ENCODE measurements at places on chromosomes 1 and 21.
A peak's percentile ranks its signal among the peaks of the same experiment; 100 is the strongest.

DNA sequence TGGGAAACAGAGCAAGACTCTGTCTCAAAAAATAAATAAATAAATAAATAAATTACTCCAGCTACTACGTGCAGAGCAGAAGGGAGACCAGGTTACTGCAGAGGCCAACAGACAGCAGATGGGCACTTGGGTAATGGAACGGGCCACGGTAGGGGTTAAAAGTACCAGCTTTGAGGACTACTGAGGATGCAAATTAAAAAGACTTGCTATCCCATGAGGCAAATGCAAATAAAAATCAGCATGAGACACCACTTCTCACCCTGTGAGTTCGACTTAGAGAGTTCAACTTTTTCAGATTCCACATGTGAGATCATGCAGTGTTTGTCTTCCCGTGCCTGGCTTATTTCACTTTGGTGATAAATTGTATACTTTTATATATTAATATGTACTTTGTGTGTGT lies 6.6 kb downstream of the SLC2A5 start:
- DNase-seq: no peak

GRCh38 chr1:153552335-153552734 lies 3.3 kb upstream of the S100A3 start:
- peak; percentile 82 for DNase-seq

DNA sequence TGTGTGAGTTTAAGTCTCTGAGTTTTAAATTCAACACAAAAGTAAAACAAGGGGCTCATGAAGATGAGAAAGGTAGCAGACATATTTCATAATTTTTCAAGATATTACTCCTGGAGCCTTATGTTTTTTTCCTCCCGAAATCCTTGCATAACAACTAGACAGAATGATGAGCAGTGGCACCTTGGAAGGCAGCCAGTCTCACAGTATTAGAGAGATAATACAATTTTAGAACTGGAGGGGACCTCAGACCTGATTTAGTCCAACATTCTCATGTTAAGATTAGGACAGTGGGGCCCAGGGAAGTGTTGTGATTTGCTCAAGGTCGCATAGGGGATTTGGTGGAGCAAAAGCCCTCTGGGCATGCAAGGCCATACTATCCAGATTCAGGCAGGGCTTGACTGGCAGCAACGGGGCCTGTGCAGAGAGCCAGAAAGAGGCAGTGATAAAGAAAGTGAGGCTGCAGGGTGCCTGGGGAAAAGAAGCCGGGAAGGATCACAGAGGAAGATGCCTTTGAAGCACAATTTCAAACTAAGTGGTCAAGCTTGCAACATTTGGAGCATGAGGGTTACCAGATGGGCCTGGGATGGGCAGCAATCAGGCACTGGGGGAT lies 31.4 kb upstream of the BCL9 start:
- no peak for DNase-seq

GRCh38 chr1:2833454-2834145 lies 32.1 kb upstream of the TTC34 start:
- no peak for DNase-seq

DNA sequence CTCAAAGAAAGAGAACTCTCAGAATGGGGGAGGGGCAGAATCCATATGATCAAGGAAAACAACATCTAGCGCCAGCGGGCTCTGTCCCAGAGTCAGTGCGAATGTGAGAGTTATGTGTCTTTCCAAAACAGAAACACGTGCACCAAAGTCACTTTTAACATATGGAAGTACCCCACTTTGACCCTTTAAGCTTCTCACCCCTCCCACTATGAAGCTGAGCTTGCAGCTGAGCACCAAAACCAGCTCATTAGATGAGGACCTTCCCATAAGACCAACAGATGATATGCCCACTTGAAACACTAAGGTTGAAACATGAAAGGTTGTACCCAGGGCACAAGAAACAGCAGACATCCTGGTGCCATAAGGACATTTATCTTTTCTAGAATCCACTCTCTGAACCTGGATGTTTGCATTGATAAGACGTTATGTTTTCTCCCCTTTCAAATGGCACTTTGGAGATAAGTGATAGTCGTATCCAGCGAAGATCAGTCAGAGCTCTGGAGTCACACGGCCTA lies 171.0 kb downstream of the TGFBR3 start:
- no peak for DNase-seq

- no peak for DNase-seq
Measured at GRCh38 chr1:226603022-226603857, 54.7 kb downstream of the STUM start.

- peak; percentile 65 for DNase-seq
Measured at GRCh38 chr1:62082456-62083363, 111.9 kb upstream of the L1TD1 start.

DNA sequence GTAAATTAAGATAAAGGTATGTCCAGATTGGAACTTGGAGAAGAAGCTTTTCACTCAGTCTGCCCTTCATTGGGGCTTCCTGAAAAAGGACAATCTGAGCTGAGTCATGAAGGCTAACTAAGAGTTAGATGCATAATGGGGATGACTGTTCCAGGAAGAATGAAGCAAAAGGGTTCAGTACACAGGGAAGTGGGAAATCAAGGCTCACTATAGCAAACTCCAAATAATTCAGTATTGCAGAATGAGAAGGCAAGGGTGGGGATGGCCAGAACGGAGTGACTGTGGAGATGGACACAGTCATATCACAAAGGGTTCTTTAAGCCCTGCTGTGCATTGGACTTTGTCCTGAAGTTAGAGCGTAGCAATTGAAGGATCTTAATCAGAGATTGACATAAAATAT lies 158.3 kb downstream of the FGGY start:
- DNase-seq: no peak

GRCh38 chr1:243343970-243344937 lies 88.4 kb downstream of the SDCCAG8 start:
- DNase-seq: peak; percentile 59

- no peak for DNase-seq
Measured at GRCh38 chr1:85440612-85441011, 24.3 kb downstream of the DDAH1 start.

- no peak for DNase-seq
Measured at GRCh38 chr1:14970799-14971141, 182.8 kb upstream of the TMEM51 start.

- peak; percentile 82 for DNase-seq
Measured at GRCh38 chr1:46526691-46527291, 24.7 kb downstream of the KNCN start.

GRCh38 chr1:222975472-222976122 lies 160.8 kb downstream of the DISP1 start:
- no peak for DNase-seq

DNA sequence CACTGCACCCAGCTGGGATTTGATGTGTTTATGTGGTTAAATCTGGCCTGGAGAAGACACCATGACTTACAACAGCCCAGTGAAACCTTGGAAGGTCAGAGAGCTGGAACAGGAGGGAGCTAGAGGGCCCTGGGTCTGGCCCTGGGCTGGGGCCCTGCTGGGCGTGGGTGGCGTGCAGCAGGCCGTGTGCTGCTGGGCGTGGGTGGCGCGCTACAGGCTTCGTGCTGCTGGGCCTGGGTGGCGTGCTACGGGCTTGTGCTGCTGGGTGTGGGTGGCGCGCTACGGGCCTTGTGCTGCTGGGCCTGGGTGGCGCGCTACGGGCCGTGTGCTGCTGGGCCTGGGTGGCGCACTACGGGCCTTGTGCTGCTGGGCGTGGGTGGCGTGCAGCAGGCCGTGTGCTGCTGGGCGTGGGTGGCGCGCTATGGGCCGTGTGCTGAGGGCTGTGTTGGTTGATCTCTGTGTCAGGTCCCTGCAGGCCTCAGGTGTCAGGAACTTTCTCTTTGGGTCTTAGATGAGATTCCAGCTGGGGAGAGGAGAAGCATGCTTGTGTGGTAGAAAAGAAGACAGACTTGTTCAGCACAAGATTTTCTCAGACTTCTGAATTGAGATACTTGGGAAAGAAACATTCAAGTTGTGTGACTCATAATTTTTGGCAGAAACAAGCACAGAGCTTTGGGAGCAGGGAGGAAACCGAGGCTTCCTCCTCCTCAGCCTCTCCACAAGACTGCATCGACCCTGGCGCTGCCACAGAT lies 66.0 kb downstream of the COL18A1 start:
- no peak for DNase-seq

DNA sequence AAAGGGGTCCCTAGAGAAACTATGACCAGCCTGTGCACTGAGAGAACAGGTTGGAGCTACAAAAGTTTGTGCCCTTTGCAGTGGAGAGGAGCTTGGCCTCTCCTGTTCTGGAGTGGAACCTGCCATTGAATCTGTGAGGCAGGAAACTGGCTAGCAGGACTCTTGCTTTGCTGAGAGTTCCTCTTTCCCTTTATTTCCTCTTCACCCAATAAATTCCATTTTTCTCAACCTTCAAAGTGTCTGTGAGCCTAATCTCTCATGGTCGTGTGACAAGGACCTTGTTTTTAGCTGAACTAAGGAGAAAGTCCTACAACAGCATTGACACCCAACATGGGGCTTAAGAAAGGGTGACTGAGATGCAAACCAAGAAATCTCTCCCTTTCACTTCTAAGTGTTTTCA lies 42.7 kb upstream of the FASLG start:
- no peak for DNase-seq

GRCh38 chr21:41559658-41560631 lies 52.0 kb upstream of the TMPRSS2 start:
- DNase-seq: no peak

GRCh38 chr1:241167121-241167630 lies 189.8 kb downstream of the RGS7 start:
- DNase-seq: no peak

GRCh38 chr1:168482106-168482505 lies 61.7 kb downstream of the XCL2 start:
- DNase-seq: peak; percentile 27

DNA sequence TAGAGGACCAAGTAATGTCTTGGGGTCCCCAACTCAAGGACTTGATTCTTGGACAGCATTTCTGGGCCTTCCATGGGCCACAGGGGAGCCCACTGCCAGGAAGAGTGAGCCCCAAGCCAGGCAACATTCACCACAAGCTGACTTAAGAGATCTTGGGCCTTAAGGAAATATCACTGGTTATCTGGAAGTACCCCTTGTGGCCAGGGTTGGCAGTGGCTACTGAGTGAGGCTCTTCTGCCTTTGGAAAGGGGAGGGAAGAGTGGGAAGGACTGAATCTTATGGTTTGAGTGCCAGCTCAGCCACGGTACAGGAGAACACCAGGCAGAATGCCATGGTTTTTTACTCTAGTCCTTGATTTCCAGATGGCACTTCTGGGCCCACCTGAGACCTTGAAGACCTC lies 228.9 kb upstream of the RGS18 start:
- DNase-seq: no peak

GRCh38 chr1:147189514-147189913 lies 17.2 kb upstream of the PRKAB2 start:
- no peak for DNase-seq

DNA sequence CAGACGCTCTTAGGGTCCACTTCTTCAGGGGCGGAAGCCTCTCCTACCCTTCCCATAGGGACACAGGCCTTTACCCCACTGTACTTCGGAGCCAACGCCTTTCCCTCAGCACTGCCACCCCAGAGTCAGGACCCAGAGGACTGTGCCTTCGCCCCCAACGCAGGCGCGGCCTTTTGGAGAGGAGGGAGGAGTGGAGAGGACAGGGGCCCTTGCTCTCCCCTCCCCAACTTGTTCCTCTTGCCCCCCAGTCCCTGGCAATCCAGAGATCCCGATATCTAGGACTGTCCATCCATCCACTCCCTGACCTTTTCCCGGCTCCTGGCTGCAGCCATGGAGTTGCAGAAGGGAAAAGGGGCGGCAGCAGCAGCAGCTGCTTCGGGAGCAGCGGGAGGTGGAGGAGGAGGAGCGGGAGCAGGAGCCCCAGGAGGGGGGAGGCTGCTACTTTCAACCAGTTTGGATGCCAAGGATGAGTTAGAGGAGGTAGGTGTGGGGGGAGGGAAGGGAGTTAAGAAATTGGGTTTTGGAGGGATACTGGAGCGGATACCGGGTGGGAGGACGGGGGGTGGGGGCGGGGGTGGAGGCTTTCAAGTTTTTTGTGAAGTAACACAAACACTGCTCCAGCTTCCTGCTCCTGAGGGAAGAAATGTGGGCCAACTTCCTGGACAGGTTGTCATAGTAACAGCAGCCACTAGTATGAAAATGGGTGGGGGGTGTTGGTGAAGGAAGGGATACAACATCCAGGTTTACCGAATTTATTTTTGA lies 636 bp downstream of the INTS3 start:
- DNase-seq: peak; percentile 84

GRCh38 chr1:7784492-7785071 lies 491 bp downstream of the PER3 start:
- peak; percentile 38 for DNase-seq

DNA sequence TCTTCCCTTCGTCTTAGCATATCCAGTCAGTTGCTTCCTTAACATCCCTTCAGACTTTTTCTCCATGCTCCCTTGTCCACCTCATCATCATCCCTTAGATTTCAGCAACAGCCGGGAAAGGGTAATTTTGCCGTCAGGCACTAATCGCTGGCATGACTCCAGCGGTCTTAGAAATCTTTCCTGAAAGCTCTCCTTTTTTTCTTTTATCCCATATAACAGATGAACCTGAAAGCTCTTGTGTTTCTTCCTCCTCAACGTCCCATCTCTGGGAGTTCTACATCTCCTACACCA lies 10.4 kb upstream of the BOLA1 start:
- DNase-seq: no peak

- no peak for DNase-seq
Measured at GRCh38 chr1:231630558-231631205, 4.1 kb downstream of the DISC1 start.

GRCh38 chr1:247164694-247165093 lies 7.1 kb downstream of the ZNF124 start:
- no peak for DNase-seq

- DNase-seq: peak; percentile 17
Measured at GRCh38 chr21:19507682-19508260, 1104.2 kb upstream of the TMPRSS15 start.
